ENCODE measurements at places on chromosomes 4 and X.

DNA sequence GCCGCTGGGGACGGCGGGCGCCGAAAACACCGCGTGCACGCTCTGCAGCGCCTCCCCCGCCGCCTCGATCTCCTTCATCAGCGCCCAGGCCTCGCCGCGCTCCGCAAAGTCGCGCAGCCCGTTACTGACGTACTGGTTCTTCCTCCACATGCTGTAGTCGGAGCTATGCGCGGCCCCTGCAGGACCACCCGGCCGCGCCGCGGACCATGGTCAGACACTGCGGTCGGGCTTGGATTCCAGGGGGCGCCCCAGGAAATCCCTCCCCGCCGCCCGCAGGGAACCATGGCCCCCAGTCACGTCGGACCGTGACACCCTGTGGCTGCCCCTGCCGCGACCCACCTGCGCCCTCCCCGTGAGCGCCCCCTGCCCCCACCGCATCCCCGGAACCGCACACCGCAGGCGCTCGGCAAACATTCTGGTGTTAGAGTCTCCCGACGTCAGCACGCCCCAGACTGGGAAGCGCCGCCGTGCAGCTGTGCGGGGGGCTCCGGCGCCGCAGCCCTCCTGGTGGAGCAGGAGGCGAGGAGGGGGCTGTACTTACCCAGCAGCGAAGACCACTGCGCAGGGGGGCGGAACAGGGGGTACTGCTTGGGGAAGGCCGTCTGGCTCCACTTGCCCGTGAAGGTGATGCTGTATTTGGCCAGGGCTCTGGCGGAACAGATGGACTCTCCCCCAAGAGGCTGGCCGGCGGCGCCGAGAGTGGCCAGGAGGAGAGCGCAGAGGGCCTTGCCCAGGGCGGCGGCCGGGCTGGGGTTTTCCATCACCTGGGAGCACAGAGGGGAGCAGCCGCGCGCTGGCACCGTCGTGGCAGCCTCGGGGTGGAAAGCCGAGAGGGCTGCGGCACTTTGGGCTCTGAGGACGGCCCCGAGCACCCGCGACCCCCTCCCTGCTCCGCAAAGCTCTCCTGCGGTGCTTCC, 814 bp downstream of the SPON2 start:
- H3K4me3 ChIP-seq, result peak overlapping the region; percentile 18
- no peaks in the 10 kb centered on the region for H3K36me3 ChIP-seq
- no peak overlapping the region for H3K27ac ChIP-seq
- H3K27me3 ChIP-seq, result peaks cover 46% of the 10 kb centered on the region
- DNase-seq, result no peak

DNA sequence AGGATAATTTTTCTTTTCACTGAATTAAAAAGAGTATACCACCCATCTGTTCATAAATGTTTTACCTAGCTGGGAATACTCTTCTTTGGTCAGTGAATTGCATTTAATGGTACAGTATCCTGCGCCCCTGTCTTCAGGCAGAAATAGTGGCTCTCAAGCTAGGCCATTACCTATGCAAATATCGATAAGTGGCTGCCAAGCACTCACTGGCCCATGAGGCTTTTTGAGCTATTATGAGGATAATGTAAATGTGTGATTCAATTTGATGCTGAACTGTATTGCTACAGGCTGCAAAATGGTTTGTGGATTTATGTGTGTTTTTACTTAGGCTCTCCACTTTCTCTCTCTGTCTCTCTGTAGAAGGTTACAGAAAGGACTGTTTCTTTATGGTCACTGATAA, 30.1 kb upstream of the MTMR1 start:
- H3K27me3 ChIP-seq, result no peaks in the 10 kb centered on the region
- H3K4me1 ChIP-seq, result no peaks in the 10 kb centered on the region
- no peak overlapping the region for H3K27ac ChIP-seq

GRCh38 chr4:8267077-8267476, 2.5 kb upstream of the HTRA3 start:
- H3K4me3 ChIP-seq, result no peak overlapping the region
- H3K27me3 ChIP-seq, result peaks cover 3% of the 10 kb centered on the region
- no peaks in the 10 kb centered on the region for H3K36me3 ChIP-seq
- peaks cover 42% of the 10 kb centered on the region for H3K4me1 ChIP-seq
- DNase-seq, result peak; percentile 42

DNA sequence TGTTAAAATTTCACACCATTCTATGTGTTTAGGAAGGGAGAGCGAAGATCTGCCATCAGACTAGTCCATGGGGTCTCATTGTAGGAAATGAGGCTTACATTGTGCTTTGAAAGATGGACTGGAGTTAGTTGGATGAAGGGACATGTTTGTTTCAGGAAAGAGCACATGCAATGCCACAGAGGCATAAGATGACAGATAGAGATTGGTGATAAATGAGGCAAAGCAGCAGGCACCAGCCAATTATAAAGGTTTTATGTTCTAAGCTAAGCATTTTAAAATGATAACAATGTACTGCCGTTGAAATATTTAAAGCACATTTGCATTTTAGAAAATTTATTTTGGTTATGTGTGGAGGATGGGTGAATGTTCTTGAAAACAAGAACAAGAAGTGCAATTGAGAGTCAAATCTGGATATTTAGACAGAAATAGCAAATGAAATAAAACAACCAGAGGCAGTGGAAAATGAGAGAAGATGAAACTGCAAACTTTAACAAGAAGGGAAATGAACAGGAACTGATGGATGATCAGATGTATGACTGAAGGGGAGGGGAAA, 957.2 kb downstream of the FSTL5 start:
- no peaks in the 10 kb centered on the region for H3K4me1 ChIP-seq
- no peak for DNase-seq
- H3K27ac ChIP-seq, result no peak overlapping the region
- H3K27me3 ChIP-seq, result no peaks in the 10 kb centered on the region
- no peaks in the 10 kb centered on the region for H3K36me3 ChIP-seq

DNA sequence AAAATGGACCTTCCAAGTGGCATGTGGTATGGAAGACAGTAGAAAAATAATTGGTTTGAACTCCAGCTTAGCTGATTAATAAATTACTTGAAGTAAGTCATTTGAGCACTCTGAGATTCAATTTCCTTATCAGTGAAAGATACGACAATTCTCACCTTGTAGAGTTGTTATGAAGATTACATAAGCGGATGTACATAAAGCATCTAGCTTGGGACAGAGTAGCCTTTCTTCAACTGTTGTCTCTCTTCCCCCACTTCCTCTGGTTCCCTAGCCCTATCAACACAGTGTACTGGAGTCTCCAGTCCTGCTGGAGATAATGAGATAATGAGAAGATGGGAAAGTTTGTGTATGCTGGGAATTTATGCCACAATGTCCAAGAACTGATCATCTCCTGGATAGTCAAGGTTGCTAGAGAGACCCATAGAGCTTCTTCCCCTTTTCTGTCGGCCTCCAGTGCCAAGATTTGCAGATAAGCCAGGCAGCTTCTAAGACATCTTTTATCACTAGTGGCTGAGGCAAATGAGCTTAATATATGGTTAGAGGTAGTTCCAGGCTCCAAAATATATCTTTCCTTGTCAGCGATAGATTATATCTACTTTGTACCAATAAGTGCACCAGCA, 33.9 kb downstream of the VSIG4 start:
- H3K4me1 ChIP-seq, result no peaks in the 10 kb centered on the region
- DNase-seq, result no peak
- no peaks in the 10 kb centered on the region for H3K27me3 ChIP-seq

GRCh38 chrX:30530606-30531005, 47.0 kb downstream of the TASL start:
- H3K27me3 ChIP-seq, result no peaks in the 10 kb centered on the region
- H3K4me1 ChIP-seq, result no peaks in the 10 kb centered on the region
- DNase-seq, result peak; percentile 8
- H3K36me3 ChIP-seq, result no peaks in the 10 kb centered on the region
